ENCODE measurements at places on chromosomes 6 and 20. TPM values are rescaled to one million over a fixed set of nuclear protein-coding genes. Genes with fewer than 3 reads are reported as not detected.
A peak's percentile ranks its signal among the peaks of the same experiment; 100 is the strongest.

- DNase-seq = peak; percentile 70
Observed at GRCh38 chr6:133683606-133684005, 205.3 kb upstream of the TCF21 start.

- DNase-seq = no peak
Observed at GRCh38 chr6:38580030-38580429, 59.7 kb downstream of the BTBD9 start.

- DNase-seq = no peak
Observed at GRCh38 chr6:22848121-22848520, 278.8 kb downstream of the HDGFL1 start.

DNA sequence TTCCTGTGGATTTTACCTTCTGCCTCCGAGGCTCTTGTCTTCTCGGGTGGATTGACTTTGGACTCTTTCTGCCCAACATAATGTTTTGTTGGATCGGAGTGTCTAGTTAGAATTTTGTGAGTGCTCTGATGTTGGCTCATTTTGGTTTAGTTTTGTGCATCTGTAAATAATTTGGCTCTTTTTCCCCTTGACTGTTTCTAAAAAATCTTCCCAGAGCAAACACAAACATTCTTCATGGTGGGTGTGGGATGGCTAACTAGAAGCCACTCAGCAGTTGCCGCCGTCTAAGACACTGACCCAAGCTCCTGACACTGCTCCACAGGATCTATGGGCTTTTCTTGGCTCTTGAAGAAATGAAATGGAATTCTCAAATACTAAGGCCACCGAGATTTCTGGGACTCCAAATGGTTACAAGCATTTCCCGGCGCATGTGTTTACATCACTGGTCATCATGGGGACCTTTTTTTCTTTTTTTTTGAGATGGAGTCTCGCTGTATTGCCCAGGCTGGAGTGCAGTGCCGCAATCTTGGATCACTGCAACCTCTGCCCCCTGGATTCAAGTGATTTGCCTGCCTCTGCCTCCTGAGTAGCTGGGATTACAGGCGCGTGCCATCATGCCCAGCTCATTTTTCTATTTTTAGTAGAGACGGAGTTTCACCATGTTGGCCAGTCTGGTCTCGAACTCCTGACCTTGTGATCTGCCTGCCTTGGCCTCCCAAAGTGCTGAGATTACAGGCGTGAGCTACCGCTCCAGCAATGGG is 92.0 kb upstream of the FRMD1 start:
- no peak for DNase-seq

DNA sequence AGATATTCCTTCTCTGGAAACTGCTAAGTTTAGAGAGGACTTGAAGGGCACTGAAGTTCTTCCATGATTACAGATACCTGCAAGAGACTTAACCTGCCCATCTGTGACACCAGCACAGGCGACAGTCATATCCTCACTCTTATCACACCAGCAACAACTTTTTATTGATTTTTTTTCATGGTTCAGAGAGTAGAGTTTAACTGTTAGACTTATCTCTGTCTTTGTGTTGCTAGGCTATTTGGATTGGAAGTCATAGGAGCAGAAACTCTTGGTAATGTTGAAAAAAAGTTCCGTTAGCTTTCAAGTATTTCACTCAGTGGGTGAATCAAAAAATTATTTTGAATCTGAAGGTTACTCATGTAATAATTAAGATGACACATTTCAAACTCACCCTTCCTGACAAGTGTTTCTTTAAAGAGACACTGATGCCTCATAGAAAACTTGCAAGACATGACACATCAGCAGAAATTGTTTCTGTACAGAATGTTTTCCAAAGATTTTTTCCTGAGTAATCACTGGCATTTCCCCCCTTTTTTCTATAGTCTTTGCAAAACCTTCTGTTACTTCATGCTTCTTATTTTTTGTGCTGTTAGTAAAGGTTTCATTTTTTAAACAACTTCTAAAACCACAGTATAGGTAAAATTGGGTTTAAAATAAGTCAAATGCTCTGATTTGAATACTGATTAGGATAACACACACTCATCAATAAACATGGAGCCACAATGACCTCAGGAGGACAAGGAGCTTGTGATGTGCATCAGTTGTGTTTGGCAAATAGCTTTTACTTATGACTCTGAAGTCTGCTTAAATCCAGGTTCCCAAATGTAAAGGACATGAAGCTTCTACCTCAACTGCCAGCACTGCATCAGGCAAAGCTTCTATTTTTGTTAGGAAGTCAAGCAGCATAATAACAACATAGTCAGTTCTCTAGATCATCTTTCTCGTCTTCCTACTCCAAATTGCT is 252.9 kb upstream of the MAN1A1 start:
- DNase-seq = no peak

DNA sequence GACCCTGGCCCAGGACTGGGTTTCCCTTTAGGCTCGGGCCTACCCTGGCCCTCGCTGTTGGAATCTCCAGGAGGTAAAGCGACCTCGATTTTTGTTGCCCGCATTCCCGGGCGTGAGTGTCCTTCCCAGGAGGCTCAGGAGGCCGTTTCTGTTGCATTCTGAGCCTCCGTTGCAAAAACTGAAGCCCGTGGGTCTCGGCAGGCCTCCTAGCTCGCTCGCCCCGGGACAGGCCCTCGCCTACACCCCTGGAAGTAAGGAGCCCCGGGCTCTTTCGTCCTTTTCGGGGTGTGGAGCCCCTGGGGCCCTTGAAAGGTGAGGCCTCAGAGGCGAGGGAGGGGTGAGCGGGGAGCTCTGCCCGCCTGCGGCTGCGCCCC is 2.3 kb downstream of the NR2E1 start:
- no peak for DNase-seq

GRCh38 chr6:124389127-124389526 is 573.1 kb upstream of the RNF217 start:
- no peak for DNase-seq

DNA sequence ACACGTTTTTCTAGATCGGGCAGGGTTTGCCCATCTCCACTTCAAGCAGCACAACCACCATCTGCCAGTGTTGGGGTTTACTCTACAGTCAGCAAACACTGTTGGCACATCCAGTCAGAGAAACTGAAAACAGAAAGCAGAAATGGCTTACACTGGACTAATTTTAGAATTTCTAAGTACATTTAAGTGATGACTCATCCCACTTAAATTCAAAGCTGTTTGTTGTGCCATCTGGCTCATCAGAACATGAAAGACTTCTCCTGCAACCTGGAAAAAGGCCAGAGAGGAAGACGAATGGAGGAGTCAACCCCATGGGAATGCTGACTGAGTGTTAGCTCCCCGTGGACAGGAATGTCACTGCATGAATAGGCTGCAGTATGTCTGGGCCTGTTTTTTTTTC is 21.8 kb downstream of the FAM209B start:
- DNase-seq = peak; percentile 14

- no peak for DNase-seq
Observed at GRCh38 chr6:105688573-105688972, 285.7 kb upstream of the PREP start.

GRCh38 chr20:1652104-1652503 is 5.5 kb downstream of the SIRPG start:
- no peak for DNase-seq

GRCh38 chr20:60727425-60727824 is 524.6 kb upstream of the CDH4 start:
- no peak for DNase-seq

DNA sequence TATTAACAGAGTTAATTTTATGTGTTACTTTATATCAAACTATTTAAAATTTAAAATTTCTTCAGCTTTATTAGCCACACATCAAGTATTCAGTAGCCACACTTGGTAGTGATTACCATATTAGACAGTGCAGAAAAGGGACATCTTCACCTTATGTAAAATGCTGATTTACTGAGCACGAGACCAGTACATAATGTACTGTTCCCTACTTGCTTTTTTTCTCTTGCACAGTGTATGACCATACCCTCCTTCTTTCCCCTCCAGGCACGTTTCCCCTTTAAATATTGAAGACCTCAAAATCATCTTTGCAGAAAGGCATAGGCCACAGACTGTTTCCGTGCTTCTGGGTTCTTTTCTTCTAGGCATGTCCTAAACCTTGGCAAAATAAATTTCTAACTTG is 17.9 kb downstream of the DSTN start:
- no peak for DNase-seq

DNA sequence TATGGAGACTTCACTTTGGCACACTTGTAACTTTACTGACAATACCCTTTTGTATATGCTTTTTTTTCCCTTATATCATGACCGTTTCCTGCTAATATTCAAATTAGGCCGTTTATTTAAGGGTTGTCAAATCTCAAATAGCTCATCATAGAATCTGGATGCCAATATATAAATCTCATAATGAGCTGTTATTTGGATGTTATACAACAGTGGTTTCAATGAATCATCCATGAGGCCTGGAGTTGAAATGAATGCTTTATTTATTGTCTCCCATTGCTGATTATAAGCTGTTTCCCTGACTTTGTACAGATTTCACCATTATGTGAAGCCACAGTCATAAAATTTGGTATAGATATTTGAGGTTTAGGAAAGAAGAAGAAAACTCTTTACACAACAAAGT is 256.1 kb downstream of the PLCB1 start:
- DNase-seq = no peak

DNA sequence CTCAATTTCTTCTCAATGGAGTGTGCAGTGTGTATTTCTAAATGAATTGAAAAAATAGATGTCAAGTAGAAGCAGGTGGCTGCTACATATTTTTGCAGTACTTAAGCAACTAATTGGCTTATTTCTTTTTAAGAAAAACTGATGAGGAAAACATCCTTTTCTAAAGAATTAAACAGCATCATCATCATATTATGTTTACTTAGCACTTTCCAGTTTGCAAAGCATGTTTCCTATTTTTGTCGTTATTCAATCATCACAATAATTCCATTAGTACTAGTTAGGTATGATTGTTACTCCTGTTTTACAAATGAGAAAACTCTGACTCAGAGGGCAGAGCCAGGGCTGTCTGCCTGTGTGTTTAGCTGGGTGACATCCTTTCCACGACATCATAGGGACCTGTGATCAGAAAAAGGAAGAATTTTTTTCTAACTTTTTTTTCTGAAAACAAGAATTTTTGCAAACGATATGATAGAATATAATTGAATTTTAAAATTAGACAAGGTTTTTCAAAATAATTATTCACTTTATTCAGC is 22.7 kb upstream of the BMP6 start:
- no peak for DNase-seq

DNA sequence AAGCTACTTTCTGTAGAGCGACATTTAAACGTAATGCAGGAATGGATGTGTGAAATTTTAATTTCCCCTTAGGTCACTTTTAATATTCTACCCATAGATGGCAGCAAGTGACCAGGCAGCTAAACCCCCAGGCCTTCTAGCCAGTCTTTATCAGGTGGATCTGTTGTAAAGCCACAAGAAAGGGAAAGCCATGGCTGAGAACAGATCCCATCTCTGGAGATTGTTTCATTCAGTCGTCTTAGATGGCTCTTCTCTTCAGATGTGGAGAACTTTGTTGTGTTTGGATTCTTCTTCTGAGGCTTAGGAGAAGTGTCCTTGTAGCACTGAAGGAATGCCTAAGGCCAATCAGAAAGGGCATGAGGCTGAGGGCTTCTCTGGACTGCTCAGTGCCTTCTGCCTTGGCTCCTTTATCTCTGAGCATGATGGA is 15.8 kb upstream of the RNF182 start:
- DNase-seq = no peak

- DNase-seq = no peak
Observed at GRCh38 chr6:39225946-39226437, 3.3 kb downstream of the KCNK5 start.

GRCh38 chr20:15033269-15033668 is 695.9 kb upstream of the FLRT3 start:
- no peak for DNase-seq

- DNase-seq = no peak
Observed at GRCh38 chr20:37457921-37458320, 63.1 kb upstream of the NNAT start.

- DNase-seq = no peak
Observed at GRCh38 chr20:10856237-10857015, 182.6 kb upstream of the JAG1 start.

- DNase-seq = no peak
Observed at GRCh38 chr20:43248341-43248740, 58.6 kb upstream of the PTPRT start.

DNA sequence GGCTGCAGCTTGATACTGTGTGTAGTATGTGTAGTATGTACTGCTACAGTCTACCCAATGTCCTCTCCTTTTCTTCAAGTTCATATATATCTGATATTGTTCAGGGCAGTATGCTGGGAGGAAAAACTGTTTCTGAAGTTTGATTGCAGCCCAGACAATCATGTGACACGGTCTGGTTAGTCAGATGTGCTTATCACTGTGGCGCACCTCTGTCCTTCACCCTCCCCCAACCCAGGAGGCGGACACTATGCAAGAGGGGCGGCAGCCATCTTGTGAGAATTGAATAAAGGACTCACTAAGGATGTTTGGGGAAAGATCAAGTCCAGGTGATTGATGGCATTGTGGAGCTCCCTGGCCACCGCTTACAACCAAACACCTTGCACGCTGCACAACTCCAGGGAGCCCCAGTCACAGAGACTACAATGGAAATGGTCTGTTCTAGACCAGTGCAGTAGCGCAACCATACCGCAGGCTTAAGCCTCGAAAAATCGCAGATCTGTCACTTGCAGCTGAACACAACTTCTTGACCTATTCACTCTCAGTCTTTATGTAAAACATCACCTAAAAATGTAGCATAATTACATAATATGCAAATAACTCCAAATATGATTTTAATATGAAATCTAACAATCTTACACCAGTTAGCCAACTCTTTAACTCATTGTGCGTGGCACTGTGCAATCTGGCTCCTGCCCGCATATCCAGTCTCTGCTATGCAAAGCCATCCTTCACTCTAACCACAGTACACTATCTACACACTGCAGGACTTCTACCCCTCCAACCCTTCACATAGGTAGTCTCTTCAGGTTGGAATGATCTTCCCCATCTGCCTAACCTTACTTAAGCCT is 79.3 kb downstream of the VGLL2 start:
- no peak for DNase-seq

DNA sequence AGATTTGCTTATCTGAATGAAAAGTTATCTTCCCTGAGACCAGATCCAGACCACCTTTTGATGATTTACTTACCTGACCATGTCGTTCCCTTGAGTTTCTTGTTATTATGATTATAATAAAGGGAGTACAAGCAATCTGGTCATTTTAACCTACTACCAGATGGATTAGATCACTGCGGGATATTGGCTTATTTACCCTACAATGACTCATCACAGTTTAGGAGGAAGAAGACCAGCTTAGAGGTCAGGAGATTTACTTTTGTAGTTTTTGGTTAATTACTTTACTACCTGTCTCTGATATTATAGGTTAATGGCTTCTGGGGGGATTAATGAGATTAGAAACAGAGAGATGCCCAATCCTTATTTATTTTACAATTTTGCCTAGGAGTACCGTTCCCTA is 10.7 kb downstream of the PKIB start:
- DNase-seq = no peak

GRCh38 chr20:2219481-2220006 is 76.3 kb upstream of the TGM3 start:
- no peak for DNase-seq

Gene FILIP1
- 25.5 TPM for polyA plus RNA-seq

Gene HLA-DMB
- 16.4 TPM for polyA plus RNA-seq

Gene RAB32
- polyA plus RNA-seq = 28.0 TPM

Gene FGD2
- 10.5 TPM for polyA plus RNA-seq

Gene NHLRC1
- polyA plus RNA-seq = 2.4 TPM

Gene GFRA4
- polyA plus RNA-seq = not detected

Gene DOK5
- 4.2 TPM for polyA plus RNA-seq

Gene VARS1
- 34.4 TPM for polyA plus RNA-seq

Gene TAAR2
- polyA plus RNA-seq = not detected

Gene OPRL1
- 0.67 TPM for polyA plus RNA-seq

Gene MMP24
- 0.67 TPM for polyA plus RNA-seq

Gene FAM83C
- 0.18 TPM for polyA plus RNA-seq

Gene KIAA1755
- 6.1 TPM for polyA plus RNA-seq

Gene CFB
- polyA plus RNA-seq = 39.6 TPM

Gene LTA
- 0.06 TPM for polyA plus RNA-seq

Gene FLRT3
- 5.0 TPM for polyA plus RNA-seq

Gene NKAPL
- 4.4 TPM for polyA plus RNA-seq

Data from urinary bladder (tissue), 4 donors.